ENCODE measurements at places on chromosomes 6 and 20.
A peak's percentile ranks its signal among the peaks of the same experiment; 100 is the strongest.

DNA sequence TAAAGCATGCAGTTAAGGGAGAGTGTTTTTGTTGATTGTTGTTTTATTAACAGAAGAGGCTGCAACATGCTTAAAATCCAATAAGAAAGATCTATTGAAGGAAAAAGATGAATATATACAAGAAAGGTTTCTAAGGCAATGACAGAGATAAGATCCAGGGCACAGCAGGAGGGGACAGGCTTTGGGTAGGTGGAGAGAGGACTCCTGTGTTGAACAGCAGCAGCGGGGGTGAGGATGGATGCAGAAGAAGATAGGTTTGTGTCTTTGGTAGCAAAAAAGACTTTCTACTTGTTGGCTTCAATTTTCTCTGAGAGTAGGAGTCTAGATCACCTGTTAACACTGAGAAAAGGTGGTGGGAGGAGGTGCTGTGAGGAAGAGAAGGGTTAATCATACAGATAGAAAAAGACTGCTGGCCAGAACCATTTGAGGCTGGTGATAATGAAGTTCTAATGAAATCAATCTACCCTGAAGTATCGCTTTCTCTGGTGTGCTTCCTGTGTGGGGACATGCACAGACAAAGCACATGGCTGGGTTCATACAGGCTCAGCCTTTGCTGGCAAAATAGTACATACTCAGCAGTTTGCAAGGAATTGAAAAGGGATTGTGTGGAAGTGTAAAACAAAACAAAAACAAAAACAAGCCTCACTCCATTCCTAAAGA is 17.2 kb upstream of the DST start:
- DNase-seq: no peak

- no peak for DNase-seq
Observed at GRCh38 chr20:21048841-21049273, 57.3 kb downstream of the LINC00237 start.

GRCh38 chr20:56359212-56360132 is 698 bp downstream of the FAM210B start:
- peak; percentile 69 for DNase-seq

DNA sequence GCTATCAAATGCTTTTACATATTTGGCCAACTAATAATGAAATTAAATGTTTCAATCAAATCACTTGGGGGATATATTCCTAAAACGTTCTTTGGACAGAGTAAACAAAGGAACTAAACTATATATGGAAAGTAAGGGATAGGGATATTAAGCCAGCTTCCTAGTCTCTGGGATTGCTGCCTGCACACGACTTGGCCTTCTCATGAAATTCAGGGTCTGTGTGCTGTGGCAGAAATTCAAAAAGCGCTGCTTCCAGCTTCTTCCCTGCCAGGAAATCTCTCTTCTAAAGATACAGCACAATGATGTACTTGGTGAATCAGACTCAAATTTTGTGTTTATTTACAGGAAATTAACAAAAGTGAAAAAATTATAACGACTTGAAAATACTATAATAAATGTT is 206.3 kb upstream of the RAB32 start:
- no peak for DNase-seq

DNA sequence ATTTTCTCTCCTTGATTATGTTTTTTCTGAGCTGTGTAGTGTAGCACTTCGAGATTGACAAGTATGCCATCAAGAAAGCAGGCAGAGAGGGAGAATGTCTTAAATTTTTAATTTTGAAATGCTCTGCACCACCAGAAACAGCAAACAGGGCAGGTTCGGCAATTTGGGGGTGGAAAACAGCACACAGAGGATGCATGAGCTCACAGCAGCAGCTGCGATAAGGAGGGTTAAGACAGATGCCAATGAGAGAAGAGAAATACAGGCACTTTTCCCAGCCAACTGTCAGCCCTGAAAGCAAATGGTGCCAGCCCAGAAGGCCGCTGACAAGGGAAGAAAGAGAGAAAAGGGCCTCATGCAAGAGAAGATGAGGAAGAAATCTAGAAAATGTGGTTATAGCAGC is 15.1 kb upstream of the SNRPB2 start:
- DNase-seq: no peak

All from brain microvascular endothelial cell (primary cell).